ENCODE measurements at places on chromosomes 13 and 19.

DNA sequence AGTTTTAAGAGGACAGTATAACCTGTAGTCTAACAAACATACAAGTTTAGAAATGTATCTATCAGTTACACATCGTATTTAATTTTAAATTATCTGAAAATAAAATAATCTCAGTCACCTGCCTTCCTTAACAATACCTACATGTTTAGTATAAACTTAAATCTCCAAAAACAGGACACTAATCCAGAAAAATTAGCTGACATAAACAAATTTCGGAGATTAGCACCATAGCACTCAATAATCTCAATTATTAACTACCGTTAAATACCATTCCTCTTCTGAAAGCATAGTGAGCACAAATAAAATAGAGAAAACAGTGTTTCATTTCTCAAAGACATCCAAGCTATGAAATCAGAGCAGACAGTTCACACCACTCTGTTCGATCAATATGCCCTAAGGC, 13.2 kb downstream of the MED4 start:
- DNase-seq, result no peak

GRCh38 chr19:34231439-34231838, 22.9 kb upstream of the GARRE1 start:
- no peak for DNase-seq

- no peak for DNase-seq
Measured at GRCh38 chr19:32540621-32541020, 40.4 kb upstream of the PDCD5 start.

- no peak for DNase-seq
Measured at GRCh38 chr19:19514881-19515641, at the start of gene TSSK6. TSS of gene TSSK6 (minus strand) at chr19:19515548. CDS start at chr19:19515427, 121 bp downstream.

DNA sequence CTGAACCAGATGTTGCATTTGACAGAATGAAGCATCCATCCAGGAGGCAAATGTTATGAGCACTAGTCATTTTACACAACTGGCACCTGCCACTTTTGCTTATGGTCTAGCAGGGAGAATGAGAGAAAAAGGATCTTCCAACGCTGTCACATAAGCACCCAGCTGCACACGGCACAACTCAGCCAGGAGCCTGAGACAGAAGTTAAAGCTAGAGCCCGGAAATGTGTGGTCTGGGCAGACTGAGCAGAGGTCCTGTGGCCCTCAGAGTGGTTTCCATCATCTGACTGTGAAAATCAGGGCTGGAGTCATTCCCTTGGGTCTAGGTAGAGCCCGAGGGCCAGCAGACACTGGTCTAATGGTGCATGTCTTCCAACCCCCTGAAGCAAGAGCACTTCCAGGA, 78.4 kb upstream of the XPO4 start:
- no peak for DNase-seq

DNA sequence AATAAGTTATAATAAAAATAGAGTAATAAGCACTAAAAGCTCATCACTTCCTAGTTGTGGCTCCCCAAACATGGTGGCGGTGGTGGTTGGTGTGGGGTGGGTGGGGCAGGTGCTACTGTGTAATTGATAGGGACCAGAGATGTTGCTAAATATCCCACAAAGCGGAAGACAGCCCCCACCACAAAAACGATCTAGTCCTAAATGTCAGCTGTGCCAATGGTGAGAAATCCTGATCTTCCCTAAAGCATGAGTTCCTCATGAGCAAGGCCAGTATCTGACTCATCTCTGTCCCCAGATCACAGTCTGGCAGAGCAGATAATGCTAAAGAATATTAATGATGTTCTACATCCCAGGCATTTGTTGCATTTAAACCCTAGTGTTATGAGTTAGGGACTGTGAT, 1.9 kb upstream of the EDDM13 start:
- no peak for DNase-seq

DNA sequence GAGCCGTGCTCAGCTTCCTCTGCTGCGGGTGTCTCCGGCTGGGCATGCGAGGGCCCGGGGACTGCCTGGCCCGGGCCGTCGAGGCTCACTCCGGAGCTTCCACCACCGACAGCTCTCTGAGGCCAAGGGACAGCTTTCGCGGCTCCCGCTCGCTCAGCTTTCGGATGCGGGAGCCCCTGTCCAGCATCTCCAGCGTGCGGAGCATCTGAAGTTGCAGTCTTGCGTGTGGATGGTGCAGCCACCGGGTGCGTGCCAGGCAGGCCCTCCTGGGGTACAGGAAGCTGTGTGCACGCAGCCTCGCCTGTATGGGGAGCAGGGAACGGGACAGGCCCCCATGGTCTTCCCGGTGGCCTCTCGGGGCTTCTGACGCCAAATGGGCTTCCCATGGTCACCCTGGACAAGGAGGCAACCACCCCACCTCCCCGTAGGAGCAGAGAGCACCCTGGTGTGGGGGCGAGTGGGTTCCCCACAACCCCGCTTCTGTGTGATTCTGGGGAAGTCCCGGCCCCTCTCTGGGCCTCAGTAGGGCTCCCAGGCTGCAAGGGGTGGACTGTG, 1.2 kb downstream of the S1PR4 start:
- DNase-seq, result no peak

DNA sequence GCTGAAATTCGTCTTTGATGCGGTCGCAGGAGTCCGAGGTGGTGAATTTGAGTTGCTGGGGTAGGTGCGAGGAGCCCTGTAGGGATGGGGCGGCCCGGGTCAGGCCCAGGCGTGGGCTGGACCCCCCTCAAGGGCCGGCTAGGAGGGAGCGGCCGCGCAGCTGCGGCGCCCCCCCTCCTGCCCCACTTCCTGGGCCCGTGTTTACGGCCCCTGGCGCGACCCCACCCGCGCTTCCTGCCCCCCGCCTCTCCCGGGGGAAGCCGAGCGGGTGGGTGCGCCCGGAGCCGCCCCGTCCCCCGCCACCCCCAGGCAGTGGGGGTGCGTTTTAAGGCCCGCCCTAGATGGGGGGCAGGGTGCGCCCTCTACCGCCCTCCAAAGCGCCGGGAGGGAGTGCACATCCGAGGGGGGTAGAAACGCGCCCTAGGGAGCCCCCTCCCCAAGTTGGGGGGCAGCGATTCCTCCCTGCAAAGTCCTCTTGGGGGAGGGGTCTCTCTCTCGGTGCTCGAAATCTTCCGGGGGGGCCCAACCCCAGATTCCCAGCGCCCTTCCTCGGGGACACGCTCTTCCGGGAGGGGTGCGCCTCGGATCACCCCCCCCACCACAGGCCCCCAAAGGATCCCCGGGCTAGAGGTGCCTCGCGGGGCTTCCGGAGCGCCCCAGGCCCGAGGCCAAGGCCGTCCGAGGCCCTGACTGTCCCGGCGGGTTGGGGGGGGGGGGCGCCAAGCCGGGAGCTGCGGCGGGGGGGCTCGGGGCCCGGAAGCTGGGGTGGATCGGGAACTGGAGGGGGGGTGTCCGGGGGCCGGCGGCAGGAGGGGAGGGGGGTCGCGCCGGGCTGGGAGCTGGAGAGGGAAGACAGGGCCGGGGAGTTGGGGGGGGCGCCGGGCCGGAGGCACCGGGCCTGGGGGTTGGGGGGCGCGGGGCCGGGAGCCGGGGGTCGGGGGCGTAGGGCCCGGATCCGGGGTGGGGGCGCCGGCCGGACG, 823 bp downstream of the TLE5 start:
- DNase-seq, result no peak

- DNase-seq, result no peak
Measured at GRCh38 chr13:108350579-108350978, 81.1 kb downstream of the TNFSF13B start.

GRCh38 chr13:91347996-91348905, 764 bp downstream of the MIR17HG start:
- no peak for DNase-seq

- DNase-seq, result no peak
Measured at GRCh38 chr13:110234532-110234931, 72.4 kb downstream of the COL4A1 start.

- no peak for DNase-seq
Measured at GRCh38 chr19:33100894-33101644, 20.1 kb downstream of the GPATCH1 start.

DNA sequence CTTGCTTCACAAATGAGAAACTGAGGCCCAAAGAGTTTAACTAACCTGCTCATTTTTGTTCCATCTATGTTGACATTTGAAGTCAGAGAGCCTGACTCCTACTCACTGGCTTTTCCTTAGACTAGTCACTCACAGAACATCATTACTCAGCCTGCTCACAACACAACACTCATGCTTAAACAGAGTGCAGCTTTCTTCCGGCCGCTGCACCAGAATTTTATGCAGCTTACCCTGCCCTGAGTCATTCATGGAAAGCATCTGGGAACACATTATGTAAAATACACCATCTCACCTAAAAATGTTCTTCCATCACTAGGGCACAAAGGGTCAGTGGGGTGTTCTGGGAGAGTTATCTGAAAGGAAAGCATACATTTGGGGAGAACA, 303.4 kb downstream of the SPRY2 start:
- DNase-seq, result no peak

GRCh38 chr19:50328873-50329145, 368 bp downstream of the KCNC3 start:
- DNase-seq, result no peak

GRCh38 chr13:19586904-19587634, 25.7 kb upstream of the TPTE2 start:
- DNase-seq, result no peak

DNA sequence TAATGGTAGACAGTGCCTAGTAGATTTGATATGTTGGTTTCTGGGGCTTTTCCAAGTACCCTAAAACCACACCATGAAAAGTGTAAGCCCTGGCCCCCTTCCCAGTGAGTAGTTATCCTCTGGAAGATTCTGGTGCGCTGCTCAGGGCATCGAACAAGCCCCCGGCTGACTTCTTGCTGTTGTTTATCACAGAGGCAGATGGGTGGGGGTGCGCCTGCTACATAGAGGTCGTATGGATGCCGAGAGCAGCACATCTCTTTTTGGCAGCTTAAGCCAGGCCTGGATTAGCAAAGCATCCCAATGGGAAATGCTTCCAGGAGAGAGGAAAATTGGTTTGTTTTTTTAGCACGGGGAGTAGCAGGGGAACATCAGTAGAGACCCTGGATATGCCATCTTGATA, 26.3 kb upstream of the SPATA13 start:
- no peak for DNase-seq

GRCh38 chr19:50007947-50008346, 17.2 kb downstream of the VRK3 start:
- DNase-seq, result no peak

DNA sequence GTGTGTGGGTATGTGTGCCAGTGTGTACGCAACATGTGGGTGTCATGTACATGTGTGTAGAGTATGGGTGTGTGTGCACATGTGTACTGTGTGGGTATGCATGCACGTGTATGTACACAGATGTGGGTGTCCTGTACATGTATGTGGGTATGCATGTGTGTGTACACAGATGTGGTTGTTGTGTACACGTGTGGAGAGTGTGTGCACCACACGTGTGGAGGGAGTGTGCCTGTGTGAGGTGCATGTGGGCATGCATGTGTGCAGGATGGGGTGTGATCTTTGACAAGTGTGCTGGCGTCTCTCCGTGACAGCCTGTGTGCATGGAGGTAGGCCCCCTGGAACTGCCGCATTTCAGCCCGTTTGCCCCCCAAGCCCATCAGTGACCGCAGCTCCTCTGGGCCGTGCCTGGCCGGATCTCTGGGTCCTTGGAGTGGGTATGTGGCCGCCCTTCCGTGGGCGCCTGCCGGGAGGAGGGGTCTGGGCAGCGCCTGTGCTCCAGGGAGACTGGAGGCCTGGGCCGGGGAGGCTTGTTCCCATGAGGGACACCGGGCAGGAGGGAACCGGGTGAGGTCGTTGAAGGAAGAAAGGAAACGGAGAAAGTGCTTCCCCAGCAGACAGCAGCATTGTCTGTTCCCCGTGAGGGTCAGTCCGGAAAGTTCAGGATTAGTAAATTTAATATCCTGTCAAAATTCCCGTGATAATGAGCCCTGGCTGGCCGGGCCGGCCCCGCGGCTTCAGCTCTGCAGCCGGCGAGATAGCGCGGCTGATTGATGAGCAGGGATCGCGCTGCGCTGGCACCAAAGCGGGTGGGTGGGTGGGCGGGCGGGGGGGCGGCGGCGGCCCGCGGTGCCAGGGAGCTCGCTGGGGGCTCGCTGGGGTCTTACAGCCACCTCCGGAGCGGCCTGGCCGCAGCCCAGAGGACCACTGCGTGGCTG, 91.1 kb upstream of the SOX1 start:
- no peak for DNase-seq

- DNase-seq, result no peak
Measured at GRCh38 chr13:85725433-85725832, 73.8 kb downstream of the SLITRK6 start.
